ENCODE measurements at places on chromosomes 4 and X. TPM values are rescaled to one million over a fixed set of nuclear protein-coding genes. Genes with fewer than 3 reads are reported as not detected.

LRCH2 gene
- 7.0 TPM for total RNA-seq

RAB40AL gene
- total RNA-seq: 0.59 TPM

SSX4 gene
- 0.91 TPM for total RNA-seq

SLC10A3 gene
- 28.0 TPM for total RNA-seq

CFI gene
- 28.0 TPM for total RNA-seq

UGT2A1 gene
- total RNA-seq: not detected

RASGEF1B gene
- total RNA-seq: 16.4 TPM

F9 gene
- not detected for total RNA-seq

TMEM128 gene
- 14.7 TPM for total RNA-seq

BRS3 gene
- total RNA-seq: 0.23 TPM

H2BW2 gene
- 4.2 TPM for total RNA-seq

SYNPO2 gene
- total RNA-seq: 181 TPM

SCD5 gene
- 24.0 TPM for total RNA-seq

ARL13A gene
- total RNA-seq: not detected
